Naive thymus-derived CD4-positive, alpha-beta T cell (primary cell): ENCODE measurements at places on chromosomes 11 and 22.

DNA sequence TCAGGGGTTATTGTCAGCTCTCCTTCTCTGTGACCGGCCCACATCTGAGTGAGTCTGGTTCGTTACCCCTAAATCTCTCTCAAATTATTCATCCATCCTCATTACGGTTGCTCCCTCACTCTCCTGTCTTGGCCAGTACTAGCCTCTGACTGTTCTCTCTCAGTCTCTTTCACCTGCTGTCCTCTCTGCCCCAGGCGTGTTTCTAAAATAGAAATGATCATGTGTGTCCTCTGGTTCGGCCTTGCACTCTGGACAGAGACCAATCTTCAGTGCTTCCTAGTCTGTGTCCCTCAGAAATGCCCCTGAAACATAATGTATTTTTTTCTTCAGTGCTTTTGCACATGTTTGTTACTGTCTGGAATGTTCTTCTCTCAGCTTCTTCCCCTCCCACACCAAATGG lies 4.9 kb downstream of the PSMD13 start:
- no peak for DNase-seq

DNA sequence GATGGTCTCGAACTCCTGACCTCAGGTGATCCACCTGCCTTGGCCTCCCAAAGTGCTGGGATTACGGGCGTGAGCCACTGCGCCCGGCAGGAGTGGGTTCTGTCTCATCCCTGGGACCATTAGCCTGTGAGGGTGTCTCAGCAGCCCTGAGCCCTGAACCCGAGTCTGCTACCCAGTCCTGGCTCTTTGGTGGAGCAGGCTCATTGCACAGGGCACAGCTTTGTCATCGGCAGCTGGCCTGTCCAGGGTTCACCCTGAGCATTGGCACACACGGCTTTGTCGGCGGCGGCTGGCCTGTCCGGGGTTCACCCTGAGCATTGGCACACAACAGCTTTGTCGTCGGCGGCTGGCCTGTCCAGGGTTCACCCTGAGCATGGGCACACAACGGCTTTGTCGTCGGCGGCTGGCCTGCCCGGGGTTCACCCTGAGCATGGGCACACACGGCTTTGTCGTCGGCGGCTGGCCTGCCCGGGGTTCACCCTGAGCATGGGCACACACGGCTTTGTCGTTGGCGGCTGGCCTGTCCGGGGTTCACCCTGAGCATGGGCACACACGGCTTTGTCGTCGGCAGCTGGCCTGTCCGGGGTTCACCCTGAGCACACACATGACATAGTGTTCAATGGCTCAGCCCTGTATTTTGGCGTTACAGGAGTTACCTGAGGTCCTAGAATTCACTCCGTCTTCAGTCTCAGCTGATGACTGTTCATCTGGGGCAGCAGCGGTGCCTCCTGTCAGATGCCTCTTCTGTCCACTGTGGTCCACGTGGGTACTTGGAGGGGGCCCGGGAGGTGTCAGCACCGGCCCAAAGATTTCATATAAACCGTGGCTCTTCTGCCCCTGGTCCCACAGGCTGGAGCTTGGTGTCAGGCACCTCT lies 1082.5 kb downstream of the BRD1 start:
- DNase-seq = no peak

GRCh38 chr11:122690801-122691548 lies 35.5 kb downstream of the UBASH3B start:
- no peak for DNase-seq

- no peak for DNase-seq
These were observed 38.5 kb upstream of the NUP50 start for GRCh38 chr22:45125188-45125587.

- DNase-seq = no peak
These were observed 42.9 kb upstream of the DAGLA start for GRCh38 chr11:61637277-61637676.
